MM.1S (cell line): ENCODE measurements at places on chromosomes 4 and X.

- DNase-seq, result no peak
Observed at GRCh38 chr4:47837094-47837907, 566 bp downstream of the CORIN start.

DNA sequence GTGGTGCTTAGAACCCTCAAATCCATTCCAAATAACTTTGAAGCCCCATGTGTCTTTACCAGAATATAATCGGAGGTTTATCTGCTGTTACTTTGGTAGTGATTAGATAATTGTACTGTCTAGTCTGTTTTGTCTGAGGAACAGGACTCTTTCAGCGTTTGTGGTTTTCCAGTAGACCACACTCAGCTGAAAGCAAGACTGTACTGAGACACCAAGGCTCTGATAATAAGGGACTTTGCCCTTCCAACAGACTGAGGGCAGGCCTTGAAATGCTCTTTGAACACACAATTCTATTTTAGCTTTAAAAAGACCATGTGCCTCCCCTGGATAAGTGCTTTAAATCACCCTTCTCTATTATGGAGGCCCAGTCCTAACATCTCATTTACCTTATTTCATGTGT is 76.1 kb downstream of the KLHL8 start:
- no peak for DNase-seq

DNA sequence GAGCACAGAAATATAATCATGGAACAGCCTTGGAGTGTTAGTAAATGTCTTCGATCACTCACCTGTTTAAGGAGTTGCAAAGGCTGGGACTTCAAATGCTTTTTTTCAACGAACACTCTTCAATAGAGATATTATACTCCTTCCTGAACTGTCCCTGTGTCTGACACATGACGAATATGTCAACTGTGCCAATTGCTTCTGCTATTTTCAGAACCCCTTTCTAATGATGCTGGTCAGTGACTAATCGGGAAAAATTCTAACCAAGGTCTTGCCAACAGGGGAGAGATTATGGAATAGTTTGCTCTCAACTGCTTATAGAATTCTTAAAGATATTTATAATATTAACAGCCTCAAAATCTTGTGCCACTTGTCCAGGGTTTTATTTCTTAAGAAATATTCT is 8.5 kb upstream of the KLHL34 start:
- no peak for DNase-seq

DNA sequence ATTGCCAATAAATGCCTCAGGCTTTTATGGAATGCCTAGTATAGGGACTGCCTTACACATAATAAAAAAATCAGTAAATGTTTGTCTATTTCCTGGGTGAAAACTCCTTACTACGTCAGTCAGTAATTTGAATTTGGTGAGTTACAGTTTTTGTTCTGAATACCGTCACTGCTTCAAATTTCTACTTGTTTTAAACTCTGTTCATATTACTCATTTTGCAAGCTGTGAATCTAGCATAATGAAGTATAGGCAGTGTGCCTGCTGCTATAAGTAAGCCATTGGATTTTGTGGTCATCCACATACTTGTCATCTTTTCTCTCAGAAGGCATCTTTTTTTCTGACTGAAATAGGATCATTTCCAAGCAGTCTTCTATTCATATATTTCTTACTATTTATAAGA is 43.1 kb downstream of the SYNPO2 start:
- no peak for DNase-seq

- DNase-seq, result no peak
Observed at GRCh38 chr4:25775166-25775565, 87.6 kb downstream of the SEL1L3 start.

DNA sequence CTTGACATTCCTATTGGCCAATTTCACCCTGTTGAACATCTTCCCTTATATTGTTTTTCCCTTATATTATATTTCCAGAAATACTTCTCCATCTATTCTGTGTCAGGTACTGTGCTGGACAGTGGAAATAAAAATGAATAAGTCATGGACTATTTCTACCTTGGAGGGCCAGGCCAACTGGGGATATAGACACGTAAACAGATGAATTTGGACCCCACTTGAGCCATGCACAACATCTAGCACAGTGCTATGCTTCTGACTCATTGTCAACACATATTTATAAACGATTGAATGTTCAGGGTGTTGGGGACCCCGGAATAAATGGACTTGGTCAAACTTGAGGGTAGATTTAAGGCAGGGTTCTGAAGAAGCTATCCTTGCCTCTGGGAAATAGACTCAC is 111.1 kb downstream of the ANK2 start:
- DNase-seq, result no peak

DNA sequence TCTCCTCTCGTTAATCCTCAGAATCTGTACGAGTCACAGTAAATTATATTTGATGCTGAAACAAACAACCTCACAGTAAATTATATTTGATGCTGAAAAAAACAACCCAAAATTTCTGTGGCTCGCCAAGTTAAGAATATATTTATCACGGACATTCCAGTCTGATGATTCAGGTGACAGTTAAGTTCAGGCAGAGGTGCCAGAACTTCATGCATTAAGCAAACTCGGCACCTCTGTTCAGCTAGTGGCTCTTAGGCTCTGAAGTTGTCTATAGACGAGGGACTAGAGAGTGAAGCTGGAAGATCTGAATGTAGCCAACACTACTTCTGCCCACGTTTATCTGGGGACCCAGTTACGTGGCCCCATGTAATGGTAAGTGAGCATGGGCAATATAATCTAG is 132.2 kb upstream of the AGA start:
- no peak for DNase-seq

DNA sequence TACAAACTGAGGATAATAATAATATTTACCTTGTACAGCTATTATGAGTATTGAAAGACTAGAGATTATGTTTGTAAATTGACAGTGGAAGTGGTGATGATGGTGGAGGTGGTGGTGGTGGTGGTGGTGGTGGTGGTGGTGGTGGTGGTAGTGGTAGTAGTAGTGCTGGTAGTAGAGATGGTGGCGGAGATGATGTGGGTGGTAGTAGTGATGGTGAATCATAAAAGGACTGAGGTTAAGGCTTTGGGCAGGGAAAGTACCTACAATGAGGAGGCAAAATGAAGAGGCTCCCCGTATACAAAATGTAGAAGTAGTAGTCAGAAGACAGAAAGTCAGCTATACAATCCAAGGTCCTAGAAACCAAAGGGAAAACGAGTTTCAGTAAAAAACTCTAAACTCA is 214.1 kb downstream of the BCOR start:
- DNase-seq, result no peak

GRCh38 chr4:1166509-1167243 is 5.7 kb downstream of the SPON2 start:
- DNase-seq, result no peak

DNA sequence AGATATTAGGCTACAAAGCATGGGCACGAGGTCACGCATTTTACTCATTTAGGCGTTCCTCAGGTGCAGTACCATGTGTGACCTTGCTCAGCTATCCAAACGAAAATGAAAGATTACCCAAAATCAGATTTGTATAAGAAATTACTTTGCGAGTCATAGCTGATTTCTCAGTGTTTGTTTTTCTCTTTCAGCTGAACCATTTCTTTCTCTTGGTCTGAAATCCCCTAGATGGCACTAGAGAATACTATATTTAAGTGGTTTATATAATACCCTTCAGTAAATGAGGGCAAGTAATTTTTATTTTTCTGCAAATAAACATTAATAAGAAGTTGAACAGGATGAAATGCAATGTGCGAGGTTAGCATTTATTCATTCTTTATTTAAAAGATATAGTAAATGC is 496.6 kb downstream of the STIM2 start:
- DNase-seq, result peak; percentile 72

GRCh38 chr4:154727540-154727939 is 16.3 kb upstream of the LRAT start:
- no peak for DNase-seq

GRCh38 chr4:105106426-105106825 is 40.2 kb upstream of the TET2 start:
- no peak for DNase-seq

- no peak for DNase-seq
Observed at GRCh38 chr4:183636503-183636902, 22.5 kb downstream of the RWDD4 start.
